ENCODE measurements at places on chromosomes 3 and 15. TPM values are rescaled to one million over a fixed set of nuclear protein-coding genes. Genes with fewer than 3 reads are reported as not detected.

- DNase-seq, result no peak
Measured at GRCh38 chr3:19103510-19103909, 44.8 kb upstream of the KCNH8 start.

- no peak for DNase-seq
Measured at GRCh38 chr15:59360896-59361295, 11.8 kb downstream of the MYO1E start.

- DNase-seq, result no peak
Measured at GRCh38 chr3:42552830-42553229, 28.9 kb downstream of the SEC22C start.

Gene MUC13
- polyA plus RNA-seq, result 0.03 TPM

Measured in right renal pelvis (tissue), 4 donors.